ENCODE measurements at places on chromosomes 12 and 14. TPM values are rescaled to one million over a fixed set of nuclear protein-coding genes. Genes with fewer than 3 reads are reported as not detected.

The DAD1 gene
- 233 TPM for total RNA-seq

DNA sequence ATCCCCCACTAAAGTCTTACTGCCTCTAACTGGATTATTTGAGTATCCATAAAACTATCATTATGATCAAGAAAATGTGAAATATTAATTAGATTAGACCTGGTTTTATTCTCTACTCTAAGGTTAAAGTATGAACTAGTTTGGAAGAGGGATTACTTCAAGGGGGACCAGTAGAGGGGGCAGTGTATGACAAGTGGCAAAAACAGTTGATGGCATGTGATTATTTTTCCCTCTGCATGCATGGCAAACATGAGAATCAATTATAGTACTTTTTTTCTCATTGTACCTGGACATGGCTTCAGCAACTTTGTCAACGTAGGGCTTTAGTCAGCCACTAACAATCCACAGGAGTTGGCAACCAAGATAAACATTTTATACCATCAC is 145.0 kb upstream of the SLC38A2 start:
- DNase-seq: no peak

- DNase-seq: no peak
These were observed 70.6 kb downstream of the SYNE2 start for GRCh38 chr14:63923422-63923752.

- DNase-seq: no peak
These were observed 42.8 kb upstream of the SCN8A start for GRCh38 chr12:51548241-51548640.

DNA sequence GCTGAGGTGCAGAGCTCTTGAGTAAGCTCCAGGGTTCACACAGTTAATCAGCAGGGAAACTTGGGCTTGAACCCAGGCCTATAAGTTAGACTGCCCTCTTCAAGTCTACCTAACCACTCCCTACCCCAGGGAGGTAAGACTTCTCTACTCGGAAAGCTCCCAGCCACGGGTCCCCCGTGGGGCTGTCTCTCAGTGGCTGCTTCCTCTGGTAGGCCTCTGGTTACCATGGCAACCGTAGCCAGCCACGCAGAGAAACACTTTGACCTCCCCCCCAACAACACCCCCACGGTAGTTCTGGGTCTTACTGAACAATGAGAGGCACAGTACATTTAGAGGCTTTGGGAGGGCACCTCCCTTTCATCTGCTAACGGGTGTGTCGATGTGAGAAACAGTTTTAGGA is 245.2 kb downstream of the AACS start:
- no peak for DNase-seq

DNA sequence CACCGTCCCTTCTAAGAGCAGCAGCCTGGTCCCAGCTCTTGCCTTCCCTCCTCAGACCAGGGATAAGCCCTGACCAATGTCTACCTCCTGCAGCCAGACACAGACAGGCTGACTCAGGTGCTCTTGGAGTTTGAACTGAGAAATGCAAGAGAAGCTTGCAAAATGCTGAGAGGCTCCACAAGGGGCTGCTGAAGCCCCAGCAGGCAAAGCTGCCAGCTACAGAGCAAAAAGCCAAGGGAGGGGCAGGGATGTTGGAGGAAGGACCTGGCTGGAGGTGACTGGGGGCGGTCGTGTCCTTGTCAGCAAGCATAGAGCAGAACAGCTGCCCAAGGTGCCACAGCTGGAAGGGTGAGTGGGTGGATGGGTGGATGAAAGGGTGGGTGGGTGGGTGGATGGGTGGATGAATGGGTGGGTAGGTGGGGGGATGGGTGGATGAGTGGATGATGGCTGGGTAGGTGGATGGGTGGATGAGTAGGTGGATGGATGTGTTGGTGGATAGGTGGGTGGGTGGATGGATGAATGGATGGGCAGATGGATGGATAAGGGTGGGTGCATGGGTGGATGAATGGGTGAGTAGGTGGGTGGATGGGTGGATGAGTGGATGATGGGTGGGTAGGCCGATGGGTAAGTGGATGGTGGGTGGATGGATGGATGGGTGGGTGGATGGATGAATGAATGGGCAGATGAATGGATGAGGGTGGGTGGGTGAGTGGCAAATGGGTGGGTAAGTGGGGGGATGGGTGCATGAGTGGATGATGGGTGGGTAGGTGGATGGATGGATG is 4.0 kb upstream of the INF2 start:
- no peak for DNase-seq

The ANO2 gene
- not detected for total RNA-seq

GRCh38 chr14:104756477-104757237 is 3.7 kb downstream of the SIVA1 start:
- DNase-seq: peak; percentile 38

DNA sequence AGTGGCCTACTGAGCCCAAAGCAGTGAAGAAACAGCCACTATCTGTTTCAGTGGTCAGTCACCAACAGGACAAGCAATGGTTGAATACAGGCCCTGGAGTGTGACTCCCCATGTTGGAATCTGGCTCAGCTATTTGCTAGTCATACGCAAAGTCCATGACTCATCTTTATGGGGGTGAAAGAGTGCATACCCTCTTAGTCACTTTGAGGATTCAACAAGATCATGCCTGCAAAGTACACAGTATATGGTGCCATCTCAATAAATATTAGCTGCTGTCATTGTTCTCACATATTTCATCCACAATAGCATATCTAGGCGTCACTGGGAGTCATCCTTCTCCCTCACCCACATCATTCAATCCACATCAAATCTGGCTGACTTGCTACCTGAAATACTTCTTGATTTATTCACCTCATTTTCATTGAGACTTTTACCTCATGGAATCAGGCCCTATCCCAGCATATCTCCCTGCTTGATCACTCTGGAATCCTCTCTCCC is 26.4 kb upstream of the STAB2 start:
- no peak for DNase-seq

- no peak for DNase-seq
These were observed 329.0 kb downstream of the TMEM121 start for GRCh38 chr14:105855246-105855892.

GRCh38 chr14:32601906-32602305 is 272.8 kb downstream of the AKAP6 start:
- DNase-seq: no peak

DNA sequence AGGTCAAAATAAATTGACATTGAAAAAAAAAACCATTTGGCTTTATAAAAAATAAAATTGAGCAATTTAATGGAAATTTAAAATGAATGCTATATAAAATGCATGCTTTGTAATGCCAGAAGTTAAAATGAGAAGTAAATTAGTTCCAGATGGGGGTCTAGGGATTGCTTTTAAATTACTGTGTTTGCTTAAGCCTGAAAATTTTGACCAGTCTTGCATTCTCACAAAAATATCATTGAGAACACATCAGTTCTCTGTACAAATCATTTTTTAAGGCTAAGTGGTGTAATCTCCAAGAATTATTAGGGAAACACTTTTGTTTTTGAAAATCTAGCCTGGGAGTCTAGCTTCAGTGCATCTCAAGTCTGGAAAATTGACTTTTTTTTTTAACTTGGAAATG is 90.7 kb downstream of the RERG start:
- no peak for DNase-seq

The TSPAN19 gene
- total RNA-seq: not detected

The SOS2 gene
- 21.1 TPM for total RNA-seq

The MMP19 gene
- not detected for total RNA-seq

DNA sequence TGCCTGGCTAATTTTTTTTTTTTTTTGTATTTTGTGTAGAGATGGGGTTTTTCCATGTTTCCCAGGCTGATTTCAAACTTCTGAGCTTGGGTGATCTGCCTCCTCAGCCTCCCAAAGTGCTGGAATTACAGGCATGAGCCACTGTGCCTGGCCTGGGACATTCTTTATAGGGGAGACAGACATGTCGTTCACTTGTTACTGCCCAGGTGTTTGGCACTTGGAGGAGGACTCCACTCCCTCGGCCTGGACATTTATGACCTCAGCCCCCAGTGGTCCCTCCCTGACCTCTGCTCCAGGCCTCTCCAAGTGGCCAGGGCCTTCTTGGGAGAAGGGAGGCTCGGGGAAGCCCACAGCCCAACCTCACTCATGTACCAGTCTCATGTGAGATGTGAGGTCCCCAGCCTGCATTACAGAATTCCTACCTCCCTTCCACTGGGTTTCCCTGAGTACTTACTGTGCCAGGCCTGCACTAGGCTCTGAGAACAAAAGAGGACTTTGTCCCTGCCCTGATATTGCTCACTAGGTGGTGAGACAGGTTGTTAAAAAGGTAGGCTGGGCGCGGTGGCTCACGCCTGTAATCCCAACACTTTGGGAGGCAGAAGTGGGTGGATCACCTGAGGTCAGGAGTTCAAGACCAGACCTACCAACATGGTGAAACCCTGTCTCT is 9.7 kb upstream of the POP5 start:
- DNase-seq: no peak

The SMARCC2 gene
- total RNA-seq: 140 TPM

DNA sequence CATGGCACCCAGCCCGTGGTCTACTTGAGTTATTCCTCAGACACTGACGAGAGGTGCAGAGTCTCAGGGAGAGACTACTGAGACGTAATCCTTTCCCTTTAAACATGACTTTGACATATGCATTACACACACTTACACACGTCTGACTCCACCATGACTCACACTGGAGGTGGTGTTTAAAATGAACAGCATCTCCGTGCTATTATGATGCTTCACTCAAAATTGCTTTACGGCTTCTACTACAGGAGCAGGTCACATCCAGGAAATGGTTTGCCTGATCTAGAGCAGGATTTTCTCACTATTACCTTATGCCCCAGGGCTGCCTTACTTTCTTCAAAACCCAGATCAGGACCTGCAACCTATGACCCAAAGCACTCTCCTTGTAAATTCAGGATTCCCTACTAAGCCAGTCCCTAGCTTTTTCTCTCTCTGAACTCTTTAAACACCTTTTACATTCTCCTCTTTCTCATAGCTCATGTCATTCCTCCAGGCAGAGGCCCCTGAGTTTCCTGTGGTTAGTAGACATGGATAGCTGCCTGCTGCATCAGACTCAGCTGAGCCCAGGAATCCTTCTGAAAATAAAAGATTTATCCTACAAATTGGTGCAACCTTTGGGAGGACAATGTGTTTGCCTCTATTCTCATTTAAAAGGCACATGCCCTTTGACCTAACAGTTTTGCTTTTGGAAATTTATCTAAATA is 31.2 kb downstream of the TMCC3 start:
- no peak for DNase-seq

GRCh38 chr12:66627270-66627987 is 51.4 kb downstream of the GRIP1 start:
- no peak for DNase-seq

DNA sequence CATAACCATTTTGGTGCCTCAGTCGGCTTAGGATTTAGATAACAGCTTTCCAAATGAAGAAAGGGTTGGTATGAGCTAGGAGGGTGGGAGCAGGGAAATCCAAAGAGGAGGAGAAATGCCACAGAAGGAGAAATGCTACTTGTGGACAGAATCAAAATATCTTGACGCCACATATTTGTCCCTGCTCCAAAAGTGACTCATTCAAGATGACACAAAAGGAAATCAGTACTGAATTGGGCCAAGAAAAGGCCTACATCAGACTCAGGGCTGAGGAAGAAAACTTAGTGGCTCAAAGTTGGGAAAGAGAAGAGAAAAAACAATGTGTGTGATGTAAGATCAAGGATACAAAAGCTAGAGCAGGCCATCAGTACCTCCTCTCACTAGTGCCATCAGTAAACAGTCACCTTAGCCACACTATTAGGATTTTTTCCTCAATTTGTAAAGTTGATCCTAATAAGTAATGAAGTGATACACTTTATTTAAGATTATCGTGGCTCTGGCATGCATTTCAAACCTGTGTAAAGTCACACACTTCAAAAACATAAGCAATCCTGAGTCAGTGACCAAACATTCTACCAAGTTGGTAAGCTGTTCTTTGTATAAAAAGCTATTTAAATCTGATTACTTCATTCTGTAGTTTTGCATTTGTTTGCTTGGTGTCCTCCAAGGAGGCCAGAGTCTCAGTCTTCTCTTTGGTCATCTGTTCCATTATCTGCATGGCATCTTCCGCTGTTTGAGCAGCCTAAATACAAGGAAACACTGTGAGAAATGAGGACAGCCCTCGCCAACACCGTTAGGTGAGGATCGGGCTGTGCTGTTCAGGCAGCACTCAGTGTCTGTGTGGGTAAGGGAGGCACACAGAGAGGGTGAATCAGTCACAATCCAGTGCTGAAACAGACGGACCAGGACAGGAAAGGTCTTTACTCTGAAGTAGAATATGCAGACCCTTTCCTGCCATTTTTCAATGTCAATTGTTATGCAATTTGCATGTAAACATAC is 52.6 kb upstream of the VPS33A start:
- DNase-seq: no peak

The PDE3A gene
- not detected for total RNA-seq

The MUCL1 gene
- total RNA-seq: not detected

DNA sequence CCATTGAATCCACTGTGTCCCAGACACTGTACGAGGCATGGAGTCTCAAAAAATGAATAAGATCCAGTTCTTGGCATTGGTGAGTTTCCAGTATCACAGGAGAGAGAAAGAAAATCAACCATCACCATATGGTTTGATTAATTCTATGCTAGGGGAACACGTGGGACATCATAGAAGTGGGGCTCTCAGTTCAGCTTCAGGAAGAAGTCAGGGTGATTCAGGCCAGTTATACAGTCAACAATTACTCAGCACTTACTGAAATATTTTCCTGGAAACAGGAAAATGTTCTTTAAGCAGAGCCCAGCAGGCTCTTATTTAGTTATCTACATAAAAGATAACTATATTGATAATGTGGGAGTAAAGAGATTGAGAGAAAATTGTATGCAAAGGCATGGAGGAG is 407.2 kb downstream of the NOVA1 start:
- DNase-seq: no peak

GRCh38 chr14:54567639-54568561 is 972 bp downstream of the SAMD4A start:
- peak; percentile 42 for DNase-seq

- DNase-seq: no peak
These were observed 190.1 kb upstream of the RMST start for GRCh38 chr12:97272471-97272870.

- DNase-seq: no peak
These were observed 89.1 kb downstream of the BBS10 start for GRCh38 chr12:76259106-76259505.

The GCN1 gene
- total RNA-seq: 90.2 TPM
